ENCODE measurements at places on chromosomes 1 and 21.

- DNase-seq = no peak
Observed at GRCh38 chr1:45854724-45855123, 51.3 kb downstream of the MAST2 start.

DNA sequence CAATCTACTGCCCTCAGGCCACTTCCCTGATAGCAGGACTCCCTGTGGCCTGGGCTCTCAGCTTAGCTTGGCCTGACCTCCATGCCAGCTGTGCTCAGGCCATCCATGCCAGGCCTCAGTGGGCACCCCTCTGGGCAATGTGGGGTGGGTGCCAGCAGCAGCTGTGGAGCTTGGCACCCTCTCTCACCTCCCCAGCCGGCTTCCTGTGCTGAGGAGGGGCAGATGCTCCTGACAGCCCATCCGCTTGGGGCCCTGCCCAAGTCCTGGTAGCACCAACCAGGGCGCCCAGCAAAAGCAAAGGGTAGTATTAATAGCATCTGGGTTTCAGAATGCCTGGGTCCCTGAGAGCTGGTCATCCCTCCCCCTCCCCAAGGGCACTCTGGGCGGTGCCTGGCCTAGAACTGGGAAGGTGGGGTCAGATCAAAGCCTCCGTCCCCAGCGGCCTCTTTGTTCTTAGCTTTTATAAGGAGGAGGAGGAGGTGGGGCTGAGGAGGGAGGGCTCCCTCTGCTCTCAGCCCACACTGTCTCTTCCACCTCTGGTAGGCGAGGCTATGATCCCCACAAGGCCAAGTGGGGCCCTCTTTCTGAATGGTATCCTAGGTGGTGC lies 6.1 kb downstream of the EFNA4 start:
- no peak for DNase-seq

DNA sequence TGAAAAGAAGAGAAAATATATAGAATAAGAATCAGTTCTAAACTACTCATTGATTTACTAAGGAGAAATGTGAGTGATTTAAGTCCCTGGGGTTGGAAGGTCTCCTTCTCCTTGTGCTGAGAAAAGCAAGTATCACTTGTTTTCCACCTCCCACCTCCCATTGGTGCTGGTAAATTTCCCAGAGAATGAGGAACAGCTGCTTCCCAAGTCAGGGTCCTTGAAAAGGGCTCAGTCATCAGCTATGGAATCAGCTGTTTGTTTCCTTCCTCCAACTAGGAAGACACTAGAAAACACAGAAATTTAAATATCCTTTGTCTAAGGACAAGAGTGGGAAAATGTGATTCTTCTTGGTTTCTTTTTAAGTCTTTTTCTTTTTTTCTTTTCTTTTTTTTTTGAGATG lies 131.3 kb upstream of the C1orf21 start:
- no peak for DNase-seq

- DNase-seq = no peak
Observed at GRCh38 chr1:225882694-225883615, 775 bp upstream of the TMEM63A start.

- no peak for DNase-seq
Observed at GRCh38 chr1:165342587-165342986, 13.9 kb downstream of the LMX1A start.

- DNase-seq = no peak
Observed at GRCh38 chr1:60431593-60431992, 358.0 kb upstream of the C1orf87 start.

DNA sequence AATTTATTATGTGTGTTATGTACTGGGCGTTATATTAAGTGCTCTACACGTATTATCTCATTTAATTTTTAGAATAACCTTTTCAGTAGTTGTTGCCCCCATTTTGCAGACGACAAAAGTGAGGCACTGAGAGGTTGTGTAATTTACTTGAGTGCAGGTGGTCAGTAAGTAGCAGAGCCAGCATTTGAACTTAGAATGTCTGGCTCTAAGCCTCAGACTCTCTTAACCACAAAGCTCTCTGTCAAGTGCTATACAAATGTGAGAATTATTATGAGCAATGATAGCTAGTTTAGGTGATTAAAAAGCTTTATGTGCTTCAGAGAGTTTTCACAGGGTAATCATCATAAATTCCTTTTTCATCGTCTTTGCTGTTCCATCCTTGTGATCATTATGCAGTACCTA lies 96.3 kb upstream of the UBE2U start:
- no peak for DNase-seq

DNA sequence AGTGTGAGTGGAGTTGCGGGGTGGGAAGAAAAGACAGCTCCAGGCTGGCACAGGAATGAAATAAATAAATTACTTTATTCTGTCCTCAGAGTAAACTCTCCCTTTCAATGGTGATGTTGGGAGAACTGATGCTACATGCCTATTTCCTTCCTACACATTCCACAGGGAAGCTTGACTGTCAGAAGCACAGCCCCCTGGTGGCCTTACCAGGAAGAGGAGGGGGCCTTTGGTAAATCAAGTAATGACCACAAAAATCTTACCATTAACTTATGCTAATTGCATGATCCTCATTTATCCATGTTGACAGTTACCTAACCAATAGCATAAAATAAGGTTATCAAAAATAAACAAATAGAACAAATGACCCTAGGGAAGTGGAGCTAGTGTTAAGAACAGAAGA lies 605.0 kb upstream of the PKN2 start:
- no peak for DNase-seq

DNA sequence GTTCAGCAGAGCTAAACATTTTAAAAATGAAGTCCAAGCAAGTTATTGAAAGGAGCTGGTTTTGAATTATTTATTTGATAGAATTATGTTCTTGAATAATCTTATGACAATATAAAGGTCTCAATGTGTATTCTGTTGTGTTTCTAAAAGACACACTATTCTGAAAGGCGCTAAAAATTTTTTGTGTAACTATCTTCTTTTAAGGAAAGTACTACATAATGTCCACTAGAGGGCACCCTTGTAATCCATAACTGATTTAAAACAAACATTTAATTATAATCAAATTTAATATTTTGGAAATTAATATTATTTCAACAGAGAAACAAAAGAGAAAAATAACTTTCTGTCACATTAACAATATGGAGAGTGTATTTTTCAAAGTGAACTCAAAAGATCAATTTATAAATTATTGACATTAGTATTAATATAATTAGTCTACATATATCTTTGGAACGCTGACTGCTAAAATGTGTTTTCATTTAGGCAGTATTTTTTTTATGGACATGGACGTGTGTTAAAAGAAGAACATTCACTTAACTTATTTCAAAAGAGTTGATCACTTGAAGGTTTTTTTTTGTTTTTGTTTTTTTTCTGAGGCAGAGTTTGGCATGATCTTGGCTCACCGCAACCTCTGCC lies 248.4 kb downstream of the DENND1B start:
- peak; percentile 31 for DNase-seq

DNA sequence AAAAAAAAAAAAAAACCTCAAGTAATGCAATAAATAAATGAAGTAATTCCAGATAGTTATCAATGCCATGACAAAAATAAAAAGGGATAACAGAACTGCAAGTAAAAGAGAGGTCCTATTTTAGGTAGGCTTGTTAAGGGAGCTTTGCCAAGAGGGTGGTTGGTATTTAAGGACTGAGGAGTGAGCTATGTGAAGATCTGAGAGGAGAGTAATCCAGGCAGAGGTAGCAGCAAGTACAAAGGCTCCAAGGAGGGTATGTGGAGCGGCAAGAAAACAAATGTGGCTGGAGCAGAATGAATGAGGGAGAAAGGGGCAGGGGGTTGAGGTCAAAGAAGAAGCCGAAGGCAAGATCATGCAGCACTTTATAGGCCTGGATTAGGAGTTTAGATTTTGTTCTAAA lies 59.9 kb upstream of the CDC42BPA start:
- no peak for DNase-seq

- DNase-seq = no peak
Observed at GRCh38 chr1:212951126-212951946, 995 bp downstream of the VASH2 start.

GRCh38 chr1:40834968-40835545 lies 27.1 kb downstream of the CITED4 start:
- DNase-seq = no peak

GRCh38 chr1:110240476-110241210 lies 30.5 kb downstream of the KCNC4 start:
- DNase-seq = no peak

DNA sequence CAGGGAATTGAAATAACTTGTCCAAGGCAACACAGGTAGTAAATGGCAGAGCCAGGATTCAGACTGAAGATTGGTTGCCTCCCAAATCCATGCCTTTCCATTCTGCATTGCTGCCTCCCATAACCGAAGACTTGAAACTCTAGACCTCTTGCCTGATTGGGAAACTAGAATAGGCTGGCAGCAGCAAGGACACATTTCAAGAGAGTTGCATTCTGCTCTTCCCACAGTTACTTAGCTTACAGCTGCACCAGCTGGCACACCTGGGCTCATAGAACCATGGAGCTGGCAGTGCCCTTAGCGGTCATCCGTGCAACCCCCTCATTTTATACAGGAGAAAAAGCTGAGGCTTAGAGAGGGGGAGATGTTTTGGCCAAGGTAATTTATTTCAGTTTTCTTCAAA lies 8.0 kb downstream of the TRNAU1AP start:
- DNase-seq = no peak

DNA sequence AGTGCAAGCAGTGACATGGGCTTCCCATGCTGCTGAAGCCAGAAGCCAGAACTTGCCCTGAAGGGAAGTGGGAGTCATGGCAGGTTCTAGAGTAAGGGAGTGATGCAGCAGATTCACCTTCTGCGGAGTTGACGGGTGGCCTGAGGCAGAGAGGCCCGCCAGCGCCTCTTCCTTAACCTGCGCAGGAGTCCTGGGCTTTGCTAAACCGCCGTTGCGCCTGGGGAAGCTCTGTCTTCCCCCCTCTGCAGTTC lies 67.3 kb downstream of the OBSCN start:
- DNase-seq = no peak

DNA sequence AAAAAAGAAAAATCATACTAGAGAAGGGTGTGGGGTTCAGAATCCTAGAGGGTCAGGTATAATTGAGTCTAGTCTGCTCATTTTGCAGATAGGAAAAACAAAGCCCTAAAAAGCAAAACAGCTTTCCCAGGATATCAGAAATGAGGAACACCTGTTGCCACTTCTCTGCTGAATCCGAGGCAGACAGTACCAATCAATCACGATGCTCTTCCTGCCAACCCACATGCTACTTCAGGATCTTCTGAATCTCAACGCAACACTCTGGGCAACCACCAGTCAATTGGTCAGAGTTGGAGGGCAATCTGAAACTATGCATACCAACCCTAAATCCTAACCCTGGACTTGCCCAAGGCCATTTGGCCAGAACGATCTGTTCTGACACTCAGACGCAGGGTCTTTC lies 128.3 kb downstream of the EPHB2 start:
- no peak for DNase-seq

- DNase-seq = peak; percentile 44
Observed at GRCh38 chr1:180586671-180587155, 27.9 kb downstream of the OVAAL start.

GRCh38 chr21:15706696-15707095 lies 23.1 kb upstream of the USP25 start:
- no peak for DNase-seq

DNA sequence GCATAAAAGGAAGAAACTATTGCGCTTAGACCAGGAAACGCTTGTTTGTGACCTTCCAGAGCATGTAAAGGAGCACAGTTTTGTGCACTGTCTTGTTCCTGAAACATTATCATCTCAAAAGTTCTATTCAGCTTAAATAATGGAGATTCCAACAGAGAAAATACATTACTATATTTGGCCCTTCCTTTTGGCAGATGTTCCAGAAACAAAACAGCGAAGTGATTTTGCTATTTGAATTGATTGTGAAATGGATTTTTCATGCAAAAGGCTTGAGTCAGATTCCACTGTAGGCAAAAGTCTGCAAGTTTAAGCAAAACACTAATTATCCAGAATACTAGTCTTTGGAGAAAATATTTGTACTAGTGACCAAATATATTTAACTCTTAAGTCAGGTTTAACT lies 80.3 kb upstream of the PTBP2 start:
- DNase-seq = no peak

GRCh38 chr1:22104865-22105437 lies 37.9 kb downstream of the WNT4 start:
- DNase-seq = no peak

GRCh38 chr1:216332003-216332402 lies 91.2 kb downstream of the USH2A start:
- no peak for DNase-seq

DNA sequence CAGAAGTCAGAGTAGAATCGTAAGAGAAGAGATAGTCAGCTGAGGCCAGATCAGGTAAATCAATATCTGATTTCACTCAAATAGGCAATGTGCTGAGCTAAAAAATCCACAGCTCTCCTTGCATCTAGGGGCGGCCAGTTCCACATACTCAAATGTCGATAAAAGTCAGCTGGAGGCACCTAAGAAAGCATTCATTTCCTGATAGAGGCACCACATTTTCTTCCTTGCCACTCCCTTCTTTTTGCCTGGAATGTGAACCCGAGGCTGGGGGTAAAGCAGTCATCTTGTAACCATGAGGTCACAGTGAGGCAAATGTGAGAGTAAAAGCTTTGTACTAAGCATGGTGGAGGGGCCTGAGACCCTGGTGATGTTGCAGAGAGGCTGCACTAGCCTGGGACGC lies 24.2 kb upstream of the CTPS1 start:
- no peak for DNase-seq

- DNase-seq = no peak
Observed at GRCh38 chr1:6100861-6101783, 55.4 kb downstream of the KCNAB2 start.

DNA sequence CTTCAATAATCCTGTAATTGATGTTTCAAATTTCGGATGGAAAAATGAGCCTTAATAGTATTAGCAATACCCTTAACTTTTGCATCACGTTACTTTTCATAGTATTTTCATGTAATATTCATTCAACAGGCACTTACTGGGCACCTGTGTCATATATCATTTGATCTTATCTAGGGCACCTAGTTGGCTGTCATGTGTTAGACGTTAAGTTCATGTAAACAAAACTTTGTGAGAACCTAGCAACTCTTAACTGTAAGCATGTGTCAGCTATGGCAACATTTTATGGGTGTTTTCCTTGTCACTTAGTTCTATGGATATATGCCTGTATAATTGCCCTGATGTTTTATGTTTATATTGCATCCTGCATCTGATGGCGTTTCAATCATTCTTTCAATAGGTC lies 777 bp downstream of the LAMC2 start:
- DNase-seq = no peak

DNA sequence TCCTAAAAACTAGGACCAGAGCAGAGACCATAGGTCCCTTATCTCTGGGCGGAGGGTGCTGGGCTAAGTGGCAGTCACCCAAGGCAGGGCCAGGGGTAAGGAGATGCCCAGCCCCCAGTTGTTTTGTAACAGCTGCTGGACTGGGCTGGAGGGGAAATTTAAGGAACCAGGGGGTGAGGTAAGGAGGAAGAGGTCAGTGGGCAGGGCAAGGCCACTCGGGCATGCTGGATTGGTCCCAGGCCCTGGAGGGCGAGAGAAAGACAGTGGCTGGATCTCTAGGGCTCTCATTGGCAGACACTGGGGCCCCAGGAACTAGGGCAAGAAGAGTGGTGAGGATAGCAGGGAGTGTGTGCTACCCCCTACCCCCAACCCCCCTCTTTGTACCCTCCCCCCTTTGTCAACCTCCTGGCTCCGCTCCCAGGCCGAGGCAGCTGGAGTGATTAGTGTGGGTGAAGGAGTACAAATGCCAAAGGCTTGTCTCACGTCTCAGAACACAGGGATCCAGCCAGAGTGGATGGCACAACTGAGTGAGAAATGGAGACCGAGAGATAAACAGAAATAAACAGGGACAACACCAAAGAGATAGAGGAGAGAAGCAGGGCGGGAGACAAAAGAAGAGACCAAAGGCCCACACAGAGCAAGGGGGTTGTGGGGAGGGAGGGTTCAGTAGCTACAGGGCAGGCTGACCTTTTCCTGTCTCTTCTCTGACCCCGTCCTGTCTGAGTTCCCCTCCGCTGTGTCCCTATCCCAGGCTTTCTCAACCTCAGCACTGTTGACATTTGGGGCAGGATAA lies 20.5 kb upstream of the THRAP3 start:
- DNase-seq = peak; percentile 48

Data from NCI-H2171 (cell line).